Activated naive CD8-positive, alpha-beta T cell treated with anti-CD3 and anti-CD28 coated beads, Interleukin-2, amount 10 ng/mL, durations not matched to agents 7 days and 5 days (primary cell): ENCODE measurements at places on chromosomes 6 and 20. TPM values are rescaled to one million over a fixed set of nuclear protein-coding genes. Genes with fewer than 3 reads are reported as not detected.

Gene STMND1
- not detected for total RNA-seq

Gene LPA
- total RNA-seq: not detected

Gene LAMP5
- total RNA-seq: not detected

Gene CD24
- 1.1 TPM for total RNA-seq

Gene RAMACL
- 0.48 TPM for total RNA-seq

Gene TREML2
- total RNA-seq: 13.5 TPM

Gene HLA-DRB1
- 12.1 TPM for total RNA-seq

Gene PRPH2
- total RNA-seq: 0.08 TPM

Gene SPATA25
- total RNA-seq: 1.7 TPM

- DNase-seq: no peak
Observed at GRCh38 chr6:104816125-104816524, 43.6 kb downstream of the HACE1 start.

DNA sequence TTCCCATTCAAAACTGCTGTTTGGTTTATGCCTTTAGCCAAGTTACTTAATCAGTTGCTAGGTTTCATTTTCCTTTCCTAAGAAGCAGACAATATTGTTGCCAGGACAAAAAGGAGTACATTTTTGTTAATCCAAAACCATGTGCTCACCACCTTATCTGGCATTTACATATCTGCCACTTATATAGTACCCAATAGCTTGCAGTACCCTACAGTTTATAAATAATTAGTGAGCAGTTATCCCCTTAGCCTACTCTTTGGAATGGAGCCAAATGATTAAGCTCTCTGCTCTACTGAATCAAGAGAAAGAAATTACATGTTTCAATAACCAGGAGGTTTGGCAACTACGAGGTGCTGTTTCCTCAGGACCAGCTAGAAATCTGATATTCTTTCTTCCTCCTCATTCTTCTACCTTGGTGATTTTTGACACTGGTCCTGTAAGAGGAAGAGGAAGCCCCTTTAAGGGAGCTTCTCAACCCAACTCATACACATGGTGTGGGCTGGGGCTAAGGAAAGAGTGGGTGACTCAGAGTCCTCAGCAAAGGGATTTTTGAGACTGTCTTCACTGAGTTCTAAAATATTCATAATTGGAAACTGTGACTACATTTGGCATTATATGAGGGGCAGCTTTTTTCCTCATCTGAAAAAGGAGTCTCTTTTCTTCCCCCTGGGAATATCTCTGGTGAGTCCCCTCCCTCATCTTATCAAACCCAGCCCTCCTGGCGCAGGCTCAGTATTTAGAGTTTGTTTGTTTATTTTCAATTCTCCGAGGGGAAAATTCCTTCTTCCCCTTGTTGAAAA lies 1.5 kb downstream of the ZNFX1 start:
- DNase-seq: no peak

- no peak for DNase-seq
Observed at GRCh38 chr6:16551466-16551865, 209.8 kb downstream of the ATXN1 start.

DNA sequence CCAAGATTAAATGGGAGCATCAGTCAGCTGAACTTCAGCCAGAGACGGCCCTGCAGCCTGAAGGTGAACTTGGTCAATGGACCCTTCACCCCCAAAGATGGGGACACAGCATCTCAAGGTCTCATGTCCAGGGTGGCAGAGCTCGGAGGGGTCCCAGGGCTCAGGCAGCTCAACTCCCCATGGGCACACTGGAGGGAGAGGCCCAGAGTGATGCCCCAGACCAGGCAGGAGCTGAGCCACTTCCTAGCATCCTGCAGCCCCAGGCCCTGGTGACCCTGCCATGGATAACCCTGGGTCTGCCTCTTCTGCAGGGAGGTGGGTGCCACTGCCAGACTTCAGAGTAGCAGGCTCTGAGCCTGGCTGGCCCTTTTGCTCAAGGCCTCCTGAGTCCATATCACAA lies 27.5 kb upstream of the EMILIN3 start:
- no peak for DNase-seq

GRCh38 chr6:53939830-53940229 lies 145.0 kb downstream of the LRRC1 start:
- no peak for DNase-seq

GRCh38 chr6:83378621-83379388 lies 52.0 kb downstream of the ME1 start:
- DNase-seq: no peak

DNA sequence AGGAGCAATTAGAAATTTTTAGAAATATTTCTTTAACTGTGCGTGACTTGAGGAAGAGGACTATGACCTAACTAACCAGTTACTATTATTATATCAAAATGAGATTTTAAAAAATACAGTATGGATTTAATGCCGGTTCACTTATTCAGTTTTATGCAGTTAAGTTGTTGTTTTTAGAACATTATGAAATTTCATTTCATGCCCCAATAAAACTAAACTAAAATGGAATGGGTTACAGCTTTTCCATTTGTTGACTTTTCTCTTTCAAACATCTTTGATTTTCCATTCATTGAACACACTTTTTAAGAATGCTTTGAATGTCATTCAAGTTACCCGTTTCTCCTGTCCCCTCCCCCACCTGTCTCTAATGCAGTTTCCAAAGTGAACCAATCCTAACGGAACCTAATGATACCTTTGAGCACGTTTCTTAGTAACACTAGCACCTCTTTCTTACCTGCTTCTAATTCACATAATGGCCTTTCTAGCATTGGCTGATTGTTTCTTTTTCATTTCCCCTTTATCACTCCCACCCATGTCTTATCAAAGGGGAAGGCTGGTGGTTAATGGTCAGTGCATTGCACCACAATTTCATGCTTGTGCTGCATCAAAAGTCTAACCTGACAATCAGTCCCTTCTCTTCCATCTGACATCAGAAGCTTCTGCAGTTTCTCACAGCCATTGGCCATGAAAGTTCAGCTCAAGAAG lies 262.2 kb upstream of the TAB2 start:
- no peak for DNase-seq

- no peak for DNase-seq
Observed at GRCh38 chr6:137309078-137309762, 90.0 kb upstream of the IFNGR1 start.

- DNase-seq: no peak
Observed at GRCh38 chr20:50320901-50321796, 130.5 kb downstream of the CEBPB start.

DNA sequence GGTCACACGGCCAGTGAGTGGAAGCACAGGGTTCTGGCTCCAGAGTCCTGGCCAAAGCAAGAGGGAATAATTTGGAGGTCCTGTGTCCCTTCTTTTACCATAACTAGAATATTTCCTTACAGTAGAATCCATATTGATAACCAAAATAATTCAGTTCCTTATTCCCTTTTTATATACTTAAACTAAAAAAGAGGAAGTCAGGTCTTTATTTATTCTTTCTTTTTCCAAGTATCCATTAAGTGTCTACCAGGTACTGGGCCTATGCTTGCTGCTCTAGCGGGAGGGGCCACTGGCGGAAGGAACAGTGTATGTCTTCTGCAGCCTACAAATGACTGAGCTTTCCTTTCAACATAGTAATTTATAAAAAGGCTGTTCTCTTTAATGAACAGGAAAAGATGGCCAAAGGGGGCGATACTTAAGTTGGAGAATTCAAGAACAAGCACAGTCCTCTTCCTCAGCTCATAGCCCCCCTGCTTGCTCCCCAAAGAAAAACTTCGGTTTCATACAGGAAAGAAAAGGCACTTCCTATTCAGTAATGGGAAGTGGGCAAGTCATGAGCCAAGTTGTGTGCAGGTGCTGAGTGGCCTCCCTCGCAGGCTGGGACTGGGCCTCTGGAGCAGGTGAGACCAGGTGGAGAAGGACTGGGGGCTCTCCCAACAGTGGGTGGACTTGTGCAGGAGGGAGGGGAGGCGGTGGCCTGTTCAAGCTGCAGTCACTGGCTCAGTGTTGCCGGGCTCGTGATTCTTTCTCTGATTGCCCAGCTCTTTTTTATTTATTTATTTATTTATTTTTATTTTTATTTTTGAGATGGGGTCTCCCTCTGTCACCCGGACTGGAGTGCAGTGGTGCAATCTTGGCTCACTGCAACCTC lies 110.9 kb downstream of the ARMC2 start:
- no peak for DNase-seq

- DNase-seq: no peak
Observed at GRCh38 chr6:33975661-33976436, 170.0 kb downstream of the GRM4 start.

DNA sequence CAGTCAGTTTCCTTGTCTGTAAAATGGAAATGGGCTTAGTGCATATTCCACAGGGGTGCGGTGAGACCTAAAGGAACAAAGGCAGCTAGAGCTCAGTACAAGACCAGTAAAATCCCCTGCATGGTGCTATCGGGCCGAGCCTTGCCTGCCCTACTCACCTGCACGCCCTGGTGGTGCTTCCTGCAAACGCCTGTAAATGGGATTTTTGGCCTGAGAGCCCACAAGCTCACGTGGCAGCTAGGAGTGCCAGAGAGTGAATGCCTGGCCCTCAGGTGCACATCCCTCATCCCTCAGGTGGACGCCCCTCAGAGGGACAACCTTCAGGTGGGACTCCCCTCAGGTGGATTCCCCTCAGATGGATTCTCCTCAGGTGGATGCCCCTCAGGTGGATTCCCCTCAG lies 48.0 kb upstream of the VSX1 start:
- no peak for DNase-seq

GRCh38 chr6:98433325-98434056 lies 400.9 kb upstream of the POU3F2 start:
- DNase-seq: no peak

DNA sequence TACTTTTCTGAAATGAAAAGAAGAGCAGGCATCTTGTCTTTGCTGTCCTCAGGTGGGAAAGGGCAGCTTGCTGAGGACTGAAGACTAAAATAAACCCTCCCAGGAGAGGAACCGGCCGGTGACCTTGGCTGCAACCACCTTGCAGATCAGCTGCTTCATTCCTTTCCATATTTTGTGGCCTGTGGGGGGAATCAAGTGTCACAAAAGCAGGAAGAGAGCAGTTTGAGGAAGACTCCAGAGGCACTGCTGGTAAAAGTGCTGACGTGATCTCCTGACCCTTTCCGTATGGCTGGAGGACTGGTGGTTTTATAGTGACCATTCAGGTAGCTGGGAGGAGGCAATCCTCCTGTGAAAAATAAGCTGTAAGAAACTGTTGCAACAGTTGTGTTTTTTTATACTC lies 157.0 kb downstream of the PLCB4 start:
- no peak for DNase-seq

GRCh38 chr6:89485320-89485719 lies 52.4 kb downstream of the ANKRD6 start:
- no peak for DNase-seq

GRCh38 chr6:144179828-144180227 lies 29.5 kb downstream of the STX11 start:
- no peak for DNase-seq

DNA sequence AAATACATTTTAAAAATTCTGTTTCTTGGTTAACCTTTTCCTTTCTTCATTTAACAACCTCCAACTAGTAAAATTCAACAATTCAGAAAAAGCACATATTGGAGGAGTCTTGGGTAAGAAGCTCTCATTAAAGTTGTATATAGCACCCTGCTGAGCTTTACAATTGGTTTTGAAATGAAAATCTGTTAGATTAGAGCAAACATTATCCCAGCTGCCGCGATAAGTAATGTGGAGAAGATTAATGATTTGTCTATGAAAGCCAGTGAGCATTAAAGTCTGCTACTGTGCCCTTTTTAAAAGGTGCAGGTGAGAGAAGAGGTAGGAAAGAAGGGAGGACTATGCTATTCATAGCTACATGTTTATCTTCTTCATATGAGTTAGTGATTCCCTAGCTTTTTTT lies 201.5 kb downstream of the ZFAND3 start:
- no peak for DNase-seq

GRCh38 chr6:50952092-50952907 lies 133.6 kb downstream of the TFAP2B start:
- DNase-seq: no peak

DNA sequence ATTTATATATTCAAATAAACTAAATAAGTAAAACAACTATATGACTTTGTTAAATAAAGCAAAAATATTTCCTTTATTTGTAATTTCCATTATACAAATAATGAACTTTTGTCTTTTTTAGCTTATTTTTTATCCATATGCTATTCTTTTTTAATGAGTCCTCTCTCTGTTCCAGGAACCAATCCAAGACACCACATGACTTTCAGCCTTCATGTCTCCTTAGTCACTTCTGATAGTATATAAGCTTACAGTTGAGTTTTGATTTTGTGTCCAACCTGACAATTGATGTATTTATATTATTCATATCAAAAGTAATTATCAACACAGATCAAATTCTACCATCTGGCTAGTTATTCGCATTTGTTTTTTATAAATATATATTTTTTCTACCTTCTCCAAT lies 582.3 kb upstream of the GJE1 start:
- DNase-seq: no peak

GRCh38 chr6:33683051-33683571 lies 28.4 kb downstream of the UQCC2 start:
- no peak for DNase-seq
